ENCODE measurements at places on chromosomes 7 and 10.

GRCh38 chr7:157964521-157964920 lies 623.1 kb downstream of the PTPRN2 start:
- no peak for DNase-seq

GRCh38 chr7:134798155-134798554 lies 18.7 kb downstream of the CALD1 start:
- DNase-seq: no peak

- DNase-seq: peak; percentile 39
Observed at GRCh38 chr10:13743101-13743693, 156.4 kb downstream of the PRPF18 start.

GRCh38 chr7:98802088-98802780 lies 67.6 kb downstream of the TMEM130 start:
- peak; percentile 15 for DNase-seq

DNA sequence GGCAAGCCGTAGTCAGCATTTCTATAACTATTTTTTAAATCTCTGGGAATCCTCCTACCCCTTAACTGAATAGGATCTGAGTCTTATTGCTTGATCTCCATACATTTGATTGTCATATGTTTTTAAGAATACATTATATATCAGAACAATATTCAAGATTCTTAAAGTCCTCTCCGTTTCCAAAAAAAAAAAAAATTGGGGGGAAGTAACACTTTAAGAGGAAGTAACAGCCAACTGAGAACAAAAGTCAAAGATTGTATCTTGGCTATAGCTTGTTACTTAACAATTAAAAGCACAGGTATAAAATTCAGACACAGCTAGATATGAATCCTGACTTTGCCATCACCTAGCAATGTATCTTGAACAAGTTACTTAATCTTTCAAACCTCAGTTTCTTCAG lies 169.9 kb upstream of the ADO start:
- DNase-seq: no peak

DNA sequence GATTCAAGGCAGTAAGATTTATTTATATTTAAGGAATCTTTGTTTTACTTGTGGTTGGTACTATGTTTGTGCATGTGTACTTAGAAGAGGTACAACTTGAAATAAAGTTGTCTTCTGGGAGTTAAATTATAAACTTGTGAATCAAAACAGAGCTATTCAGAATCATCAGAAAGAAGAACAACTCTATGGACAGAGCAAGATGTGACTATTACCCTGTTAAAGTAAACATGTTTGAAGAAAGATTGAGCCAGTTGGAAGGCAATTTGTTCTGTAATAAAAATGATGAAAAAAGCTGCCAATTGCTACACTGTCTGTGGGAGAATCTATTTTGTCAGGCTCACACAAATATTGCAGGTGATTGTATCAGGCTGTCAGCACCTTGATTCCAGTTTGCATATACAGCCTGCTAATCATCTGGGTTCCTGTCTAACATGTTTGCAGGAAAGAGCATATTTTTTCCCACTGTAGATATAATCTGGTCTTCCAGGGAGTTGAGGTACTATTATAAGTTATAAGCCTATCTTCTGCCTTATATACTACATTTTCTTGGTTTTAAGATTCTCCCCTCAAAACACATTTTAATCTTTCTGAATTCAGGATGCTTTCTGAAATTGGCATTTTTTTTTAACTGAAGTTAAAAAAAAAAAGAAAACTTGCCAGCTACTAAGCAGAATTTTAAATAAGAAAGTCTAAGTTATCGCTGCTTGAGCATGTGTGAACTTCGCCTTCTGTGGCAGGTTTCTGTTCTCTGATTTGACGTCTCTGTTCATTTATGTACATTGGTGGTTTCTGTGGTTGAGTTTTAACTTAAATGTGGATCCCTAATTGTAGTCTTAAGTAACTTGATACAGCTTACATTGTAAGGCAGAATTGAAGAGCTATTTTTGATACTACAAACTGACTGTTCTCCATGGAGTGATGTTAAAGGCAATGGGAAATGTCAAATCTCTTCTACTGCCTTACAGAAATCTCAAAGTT lies 46.0 kb downstream of the ZNRF2 start:
- DNase-seq: no peak

GRCh38 chr10:95360122-95360714 lies 69.4 kb upstream of the PDLIM1 start:
- no peak for DNase-seq

DNA sequence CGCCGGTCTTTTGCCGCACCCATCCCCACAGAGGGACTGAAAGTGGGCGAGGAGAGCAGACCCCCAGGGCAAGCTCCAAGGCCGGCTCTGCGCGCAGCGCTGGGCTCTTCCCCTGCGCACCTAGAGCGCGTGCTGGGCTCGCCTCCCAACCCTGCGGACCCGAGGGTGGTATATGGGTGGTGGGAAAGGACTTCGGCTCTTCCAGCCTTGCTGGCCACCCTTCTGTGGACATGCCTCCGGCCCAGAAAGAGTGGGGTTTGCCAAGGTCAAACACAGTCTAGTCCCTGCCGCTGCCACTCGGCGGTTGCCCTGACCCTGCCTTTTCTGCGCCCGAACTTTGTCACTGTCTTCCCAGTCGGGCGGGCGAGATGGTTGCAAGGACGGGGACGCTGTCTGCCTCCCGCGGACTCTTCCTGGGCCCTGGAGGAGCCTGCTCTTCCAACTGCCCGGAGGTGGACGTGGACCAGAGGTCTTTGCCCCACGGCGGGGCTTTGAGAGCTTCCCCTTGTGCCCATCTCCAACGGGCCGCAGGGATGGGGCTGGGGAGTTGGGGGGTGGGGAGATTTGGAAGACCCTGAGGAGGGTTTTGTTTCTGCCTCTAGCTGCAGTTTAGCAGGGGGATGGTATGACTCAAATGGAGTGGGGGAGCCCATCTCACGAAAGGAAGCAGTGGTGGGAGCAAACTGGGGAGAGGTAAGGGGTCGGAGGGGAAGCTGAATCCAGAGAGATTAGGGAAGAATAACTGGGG lies 1.5 kb downstream of the ADCY1 start:
- no peak for DNase-seq

DNA sequence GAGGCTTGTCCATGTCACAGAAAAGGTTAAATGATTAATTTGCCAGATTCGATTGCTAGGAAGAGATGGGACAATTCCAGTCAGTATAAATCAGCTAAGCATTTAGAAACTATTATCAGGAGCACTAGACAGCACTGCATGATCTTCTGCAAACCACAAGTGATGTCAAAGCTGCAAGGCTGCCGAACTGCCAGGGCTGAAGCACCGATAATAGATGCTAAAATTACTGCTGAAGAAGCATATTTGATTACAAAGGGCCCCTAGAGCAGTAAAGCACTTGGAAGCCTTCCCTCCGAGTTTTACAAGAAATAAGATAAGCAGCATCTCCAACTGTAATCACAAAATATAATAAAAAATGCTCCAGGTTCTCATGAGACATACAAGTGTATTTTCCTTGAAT lies 40.6 kb downstream of the RNLS start:
- no peak for DNase-seq

DNA sequence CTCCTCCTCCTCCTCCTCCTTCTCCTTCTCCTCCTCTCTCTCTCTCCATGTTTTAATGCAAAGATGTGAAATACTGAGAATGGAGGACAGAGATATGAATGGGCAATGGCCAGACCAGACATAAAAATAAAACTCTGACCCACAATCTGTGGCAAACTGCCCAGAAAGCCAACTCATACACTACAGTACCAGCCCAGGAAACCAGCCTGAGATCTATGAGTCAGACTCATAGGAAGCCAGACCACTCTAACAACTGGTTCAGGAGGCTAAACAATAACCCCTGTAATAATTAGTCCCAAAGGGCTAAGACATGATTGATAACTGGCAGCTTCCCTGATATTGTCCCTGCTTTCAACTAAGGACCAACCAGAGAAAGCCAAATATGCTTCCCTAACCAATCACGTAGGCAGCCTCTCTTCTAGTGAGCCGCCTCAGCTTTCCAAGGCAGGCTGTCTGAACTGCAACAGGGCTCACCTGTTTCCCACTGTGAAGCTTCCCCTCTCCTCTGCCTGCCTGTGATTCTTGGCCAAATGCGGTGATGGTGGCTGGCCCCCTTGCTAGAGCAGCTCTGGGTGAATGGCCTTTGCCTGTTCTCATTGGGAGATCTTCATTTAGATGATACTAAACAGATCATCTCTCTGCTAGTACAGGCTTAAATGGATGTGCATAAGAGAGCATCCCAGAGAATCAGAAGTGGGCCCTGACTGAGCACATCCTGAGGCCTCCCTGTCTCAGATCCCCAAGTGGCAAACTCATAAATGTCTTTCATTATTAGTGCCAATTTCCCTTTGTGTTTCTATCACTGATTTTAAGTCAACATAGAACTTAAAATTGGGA lies 817.6 kb downstream of the TNS3 start:
- peak; percentile 98 for DNase-seq

DNA sequence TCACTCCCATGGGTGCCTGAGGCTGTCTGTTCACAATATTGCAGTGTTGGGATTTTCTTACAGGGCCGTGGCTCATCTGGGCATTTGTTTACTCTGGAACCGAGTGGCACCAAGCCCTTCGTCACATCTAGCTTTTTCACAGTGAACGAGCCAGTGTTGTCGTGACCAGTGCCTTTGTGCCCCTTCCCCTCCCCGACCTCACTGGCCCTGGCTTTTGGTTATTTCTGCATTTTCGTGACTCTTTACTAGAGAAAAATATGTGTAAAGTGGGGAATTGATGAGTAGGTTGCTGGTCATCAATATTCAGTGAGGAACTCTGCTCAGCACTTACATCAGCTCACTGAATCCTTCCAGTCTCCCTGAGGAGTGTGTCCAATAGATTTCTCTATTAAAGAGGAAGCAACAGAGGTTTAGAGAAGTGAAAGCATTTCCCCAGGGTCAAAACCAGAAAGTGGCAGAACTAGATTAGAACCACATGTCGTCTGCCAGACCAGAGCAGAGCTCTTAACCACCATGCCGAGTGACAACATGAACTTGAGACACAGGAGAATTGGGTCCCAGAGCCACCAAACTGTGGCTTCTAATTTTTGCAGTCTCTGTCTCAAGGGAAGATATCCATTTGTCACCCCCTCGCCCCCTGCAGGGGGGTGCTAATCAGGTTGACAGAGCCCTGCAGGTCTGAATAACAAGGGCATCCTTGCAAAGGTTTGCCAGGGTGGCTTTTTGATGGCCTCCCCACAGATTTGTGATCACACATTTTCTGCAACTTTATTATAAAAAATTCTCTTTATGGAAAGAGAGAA lies 125.3 kb downstream of the CHN2 start:
- DNase-seq: no peak

- DNase-seq: no peak
Observed at GRCh38 chr7:116738378-116738777, 66.4 kb downstream of the MET start.

GRCh38 chr7:44239361-44239760 lies 38.6 kb downstream of the YKT6 start:
- no peak for DNase-seq

DNA sequence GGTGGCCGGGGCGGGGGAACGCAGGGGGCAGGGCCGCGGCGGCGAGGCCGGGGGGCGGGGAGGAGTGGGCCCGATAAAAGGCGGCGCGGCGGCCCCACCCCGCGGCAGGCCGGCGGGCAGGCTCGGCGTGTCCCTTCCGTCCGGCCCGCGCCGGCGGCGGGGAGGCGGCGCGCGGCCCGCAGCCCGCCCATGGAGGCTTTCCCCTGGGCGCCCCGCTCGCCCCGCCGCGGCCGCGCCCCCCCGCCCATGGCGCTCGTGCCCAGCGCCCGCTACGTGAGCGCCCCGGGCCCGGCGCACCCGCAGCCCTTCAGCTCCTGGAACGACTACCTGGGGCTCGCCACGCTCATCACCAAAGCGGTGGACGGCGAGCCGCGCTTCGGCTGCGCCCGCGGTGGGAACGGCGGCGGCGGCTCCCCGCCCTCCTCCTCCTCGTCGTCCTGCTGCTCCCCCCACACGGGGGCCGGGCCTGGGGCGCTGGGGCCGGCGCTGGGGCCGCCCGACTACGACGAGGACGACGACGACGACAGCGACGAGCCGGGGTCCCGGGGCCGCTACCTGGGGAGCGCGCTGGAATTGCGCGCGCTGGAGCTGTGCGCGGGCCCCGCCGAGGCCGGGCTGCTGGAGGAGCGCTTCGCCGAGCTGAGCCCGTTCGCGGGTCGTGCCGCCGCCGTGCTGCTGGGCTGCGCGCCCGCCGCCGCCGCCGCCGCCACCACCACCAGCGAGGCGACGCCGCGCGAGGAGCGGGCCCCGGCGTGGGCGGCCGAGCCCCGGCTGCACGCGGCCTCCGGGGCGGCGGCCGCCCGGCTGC lies at the start of gene NANOS1:
NANOS1 (plus strand) TSS at position 102 of the 808 bp plus-strand sequence; CDS start at position 190, 88 bp downstream.
- no peak for DNase-seq

GRCh38 chr10:27685681-27686080 lies 59.9 kb downstream of the MKX start:
- DNase-seq: no peak

- no peak for DNase-seq
Observed at GRCh38 chr7:27205325-27206280, 5.7 kb upstream of the HOXA13 start.

DNA sequence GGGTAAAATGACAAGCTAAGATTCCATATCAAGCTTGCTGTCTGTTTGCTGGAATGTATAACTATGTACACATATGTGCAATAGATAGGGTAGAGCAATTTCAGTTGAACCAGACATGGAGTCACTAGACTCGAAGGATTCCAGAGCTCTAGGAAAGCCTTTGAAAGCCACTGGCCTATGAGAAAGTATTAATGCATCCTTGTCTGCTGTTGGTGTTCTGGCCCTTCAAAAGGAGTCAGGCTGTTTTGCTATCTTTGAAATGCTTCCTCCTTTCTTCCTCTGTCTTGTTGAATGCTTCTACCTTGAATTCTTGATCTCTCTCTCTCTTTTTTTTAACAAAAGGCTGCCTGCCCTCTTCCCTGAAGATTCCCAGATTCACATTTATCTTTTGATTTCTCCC lies 20.8 kb upstream of the HGF start:
- no peak for DNase-seq

DNA sequence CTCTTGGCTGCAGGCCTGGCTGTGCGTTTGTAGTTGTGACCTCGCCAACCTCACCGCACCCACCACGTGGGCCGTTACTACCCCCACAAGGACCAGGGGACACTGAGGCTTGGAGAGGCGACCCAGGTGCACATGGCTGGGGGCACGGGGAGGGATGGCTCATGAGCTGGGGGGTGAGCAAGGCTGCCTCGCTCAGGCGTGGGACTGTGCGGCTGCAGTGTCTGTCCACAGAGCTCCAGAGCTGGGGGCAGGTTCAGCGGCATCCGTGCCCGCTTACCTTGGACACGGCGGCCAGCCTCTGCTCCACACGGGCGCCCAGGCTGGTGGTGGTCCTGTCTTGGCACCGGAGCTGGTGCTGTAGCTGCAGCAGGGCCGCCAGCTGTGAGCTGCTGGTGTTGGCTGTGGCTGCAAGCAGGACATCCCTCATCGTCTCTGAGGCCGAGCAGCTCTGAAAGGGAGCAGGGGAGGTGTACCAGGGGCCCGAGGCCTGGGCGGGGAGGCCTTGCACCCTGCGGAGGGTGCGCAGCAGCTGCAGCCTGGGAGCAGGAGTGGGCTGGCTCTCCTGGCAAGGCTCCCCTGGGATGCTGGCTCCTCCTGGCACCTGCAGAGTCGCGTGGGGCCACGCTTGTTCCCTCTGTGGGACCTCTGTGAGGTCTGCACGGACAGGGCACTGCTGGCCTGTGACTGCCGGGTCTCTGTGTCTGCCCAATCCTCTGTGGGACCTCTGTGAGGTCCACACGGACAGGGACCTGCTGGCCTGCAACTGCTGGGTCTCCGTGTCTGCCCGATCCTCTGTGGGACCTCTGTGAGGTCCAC lies 60.0 kb upstream of the NKX6-2 start:
- DNase-seq: no peak

Data from astrocyte of the spinal cord (primary cell).